Caudate nucleus (tissue), 63 donors: ENCODE measurements at places on chromosomes 7 and 10.

DNA sequence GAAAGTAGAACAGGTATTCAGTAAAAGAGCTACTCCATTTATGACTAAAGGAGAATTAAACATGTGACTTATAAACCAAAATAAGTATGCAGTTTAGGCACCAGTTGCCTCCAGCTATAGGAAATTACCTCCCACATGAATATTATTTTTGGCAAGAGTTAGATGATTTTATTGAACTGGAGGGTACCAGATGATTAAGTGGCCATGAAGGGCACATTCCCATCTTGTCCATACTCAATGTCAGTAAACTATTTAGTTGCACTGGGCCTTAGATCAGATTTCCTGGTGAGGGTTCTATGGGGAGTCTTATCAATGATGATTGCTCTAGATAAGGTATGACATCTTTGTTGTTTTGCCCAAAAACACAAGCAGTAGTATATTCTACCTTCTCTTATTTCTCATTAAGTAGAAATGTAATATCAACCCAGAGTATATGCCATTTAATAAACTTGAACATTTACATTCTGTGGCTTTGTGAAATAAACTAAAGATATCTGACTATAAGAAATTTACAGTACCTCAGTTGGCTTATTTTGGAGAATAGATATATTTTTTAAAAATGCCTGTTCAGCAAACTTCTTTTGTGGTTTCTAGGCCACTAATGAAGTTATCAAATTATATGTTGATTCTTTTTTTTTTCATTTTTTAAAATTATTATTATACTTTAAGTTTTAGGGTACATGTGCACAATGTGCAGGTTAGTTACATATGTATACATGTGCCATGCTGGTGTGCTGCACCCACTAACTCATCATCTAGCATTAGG, 145.3 kb downstream of the SEMA3A start:
- DNase-seq, result no peak

GRCh38 chr10:4051011-4051640, 266.1 kb upstream of the KLF6 start:
- DNase-seq, result no peak

- no peak for DNase-seq
Observed at GRCh38 chr7:98870807-98871491, 1.1 kb upstream of the TMEM130 start.

DNA sequence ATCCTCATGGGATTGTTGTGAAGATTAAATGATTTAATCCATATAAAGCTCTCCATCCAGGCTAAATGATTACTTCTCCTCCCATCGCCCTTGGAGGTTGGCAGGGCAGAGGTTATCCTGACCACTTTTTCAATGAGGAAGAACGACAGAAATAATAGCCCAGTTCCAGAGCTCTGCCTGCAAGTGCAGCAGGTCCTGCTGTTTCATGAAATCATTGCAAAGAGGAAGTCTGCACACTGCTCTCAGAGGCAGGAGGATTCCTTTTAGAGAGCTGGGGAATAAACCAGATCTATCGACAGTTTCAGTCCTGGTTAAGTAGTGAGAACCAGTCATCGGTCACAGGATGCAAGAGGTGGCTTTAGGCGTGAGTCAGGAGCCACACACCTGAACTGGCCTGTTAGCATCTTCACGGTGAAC, 25.0 kb upstream of the CDH23 start:
- DNase-seq, result no peak

- DNase-seq, result no peak
Observed at GRCh38 chr7:56447864-56448693, 331.9 kb upstream of the NUPR2 start.

- peak; percentile 38 for DNase-seq
Observed at GRCh38 chr7:2151237-2151636, 81.5 kb downstream of the MAD1L1 start.
